Activated naive CD4-positive, alpha-beta T cell treated with Interleukin-2 at 50 U/mL for 16 hours (primary cell): ENCODE measurements at places on chromosomes 16 and 17.

DNA sequence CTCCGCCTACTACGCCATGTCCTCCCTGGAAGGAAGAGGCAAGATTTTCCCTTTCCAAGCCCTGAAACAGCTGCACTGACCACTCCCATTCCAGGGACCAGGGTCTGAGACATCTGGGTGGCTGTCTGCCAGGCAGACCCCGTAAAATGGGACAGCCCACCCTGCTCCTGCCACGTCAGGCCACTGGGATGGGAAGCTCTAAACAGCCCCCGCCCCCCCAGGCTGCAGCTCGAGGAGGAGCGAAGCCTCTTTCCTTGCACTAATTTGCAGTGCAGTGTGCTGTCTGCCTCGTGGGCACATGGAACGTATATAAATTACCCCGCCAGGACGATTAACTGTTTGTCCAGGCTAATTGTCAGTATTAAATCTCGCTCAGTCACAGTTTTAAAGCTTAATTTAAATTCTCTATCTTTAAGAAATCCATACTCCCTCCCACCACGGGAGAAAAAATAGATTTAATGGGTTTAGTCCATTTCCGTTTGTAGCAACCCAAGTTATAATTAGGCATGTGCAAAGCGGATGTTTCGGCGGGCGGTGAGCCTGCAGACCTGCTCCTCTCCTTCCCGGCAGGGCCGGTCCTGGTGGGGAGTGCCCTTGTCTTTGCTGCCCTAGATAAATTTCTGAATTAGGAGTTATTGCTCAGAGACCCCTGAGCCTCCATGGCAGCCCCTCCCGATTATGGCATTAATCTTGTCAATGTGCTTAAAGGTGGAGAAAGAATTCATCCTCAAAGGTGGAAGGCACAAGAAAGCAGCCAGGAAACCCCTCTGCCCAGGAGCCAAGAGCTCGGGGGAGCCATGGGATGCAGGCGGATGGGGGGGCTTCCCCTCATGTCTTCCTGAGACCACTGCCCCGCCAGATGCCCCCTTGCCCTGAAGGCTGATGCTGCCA, 268.0 kb upstream of the TNRC6C start:
- DNase-seq = no peak

- DNase-seq = peak; percentile 61
These were observed 23.0 kb downstream of the NSMCE1 start for GRCh38 chr16:27245276-27246172.

GRCh38 chr17:65556910-65557348, 4.5 kb downstream of the AXIN2 start:
- DNase-seq = no peak

DNA sequence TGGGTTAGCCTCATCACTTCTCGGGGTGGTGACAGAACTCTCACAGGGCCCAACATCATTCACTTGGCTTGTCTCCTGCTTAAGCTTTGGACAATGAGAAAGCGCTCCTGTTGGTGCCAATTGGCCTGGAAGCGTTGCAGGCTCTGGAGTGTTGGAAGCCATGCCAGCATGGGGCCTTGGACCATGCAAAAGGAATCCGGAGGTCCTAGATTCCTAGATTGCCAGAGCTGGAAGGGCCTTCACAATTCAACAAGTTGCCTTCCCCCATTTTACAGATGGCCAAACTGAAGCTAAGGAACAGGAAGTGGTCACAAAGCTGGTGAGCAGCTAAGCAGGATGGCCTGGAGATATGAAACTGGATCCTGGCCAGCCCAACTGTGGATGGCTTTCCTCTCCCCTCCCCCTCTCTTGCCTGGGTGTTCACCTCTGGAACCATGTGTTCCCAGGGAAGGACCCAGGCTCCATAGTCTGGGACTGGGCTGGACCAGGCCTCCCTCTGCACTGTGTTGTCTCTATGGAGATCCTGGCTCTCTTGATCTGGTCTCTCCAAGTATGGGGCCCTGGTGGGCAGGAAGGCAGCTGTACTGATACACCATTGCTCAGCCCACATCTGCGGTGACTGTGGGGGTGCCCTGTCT, 6.0 kb upstream of the IGFBP4 start:
- DNase-seq = no peak

DNA sequence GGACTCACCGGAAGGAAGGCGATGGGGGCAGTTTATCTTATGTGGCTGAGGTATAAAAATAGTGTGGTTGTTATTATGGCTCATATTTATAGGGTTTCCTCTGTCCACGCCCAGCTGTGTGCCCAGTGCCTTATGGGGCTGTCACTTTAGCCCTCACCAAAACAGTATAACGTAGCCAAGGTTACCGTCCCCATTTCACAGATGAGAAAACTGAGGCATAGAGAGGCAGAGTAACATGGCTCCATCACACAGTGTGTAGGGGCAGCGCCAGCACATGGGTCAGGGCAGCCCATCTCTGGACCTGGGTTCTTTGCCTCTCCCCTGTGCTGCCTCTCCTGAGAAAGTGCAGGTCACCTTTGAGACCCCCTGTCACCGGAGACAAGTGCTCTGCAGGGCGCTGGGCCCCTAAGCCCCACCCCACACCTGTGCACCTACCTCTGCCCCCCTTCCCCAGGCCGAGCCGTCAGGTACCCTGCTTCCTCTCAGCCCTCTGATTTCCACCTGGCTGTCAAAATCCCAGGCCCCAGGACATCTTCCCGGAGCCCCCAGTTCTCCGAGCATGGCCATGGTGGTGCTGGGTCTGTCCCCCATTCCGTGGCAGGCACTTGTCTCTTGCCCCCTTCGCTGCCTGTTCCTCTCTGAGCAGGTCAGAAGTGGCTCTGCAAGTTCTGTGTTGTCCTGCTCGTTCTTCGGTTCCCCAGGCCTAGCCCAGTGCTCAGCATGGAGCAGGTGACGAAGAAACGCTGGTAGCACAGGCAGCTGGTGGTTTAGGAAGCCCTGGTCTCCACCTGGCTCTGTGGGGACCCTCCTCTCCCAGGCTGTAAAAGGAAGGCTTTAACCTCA, 7.2 kb downstream of the KIAA0513 start:
- no peak for DNase-seq

DNA sequence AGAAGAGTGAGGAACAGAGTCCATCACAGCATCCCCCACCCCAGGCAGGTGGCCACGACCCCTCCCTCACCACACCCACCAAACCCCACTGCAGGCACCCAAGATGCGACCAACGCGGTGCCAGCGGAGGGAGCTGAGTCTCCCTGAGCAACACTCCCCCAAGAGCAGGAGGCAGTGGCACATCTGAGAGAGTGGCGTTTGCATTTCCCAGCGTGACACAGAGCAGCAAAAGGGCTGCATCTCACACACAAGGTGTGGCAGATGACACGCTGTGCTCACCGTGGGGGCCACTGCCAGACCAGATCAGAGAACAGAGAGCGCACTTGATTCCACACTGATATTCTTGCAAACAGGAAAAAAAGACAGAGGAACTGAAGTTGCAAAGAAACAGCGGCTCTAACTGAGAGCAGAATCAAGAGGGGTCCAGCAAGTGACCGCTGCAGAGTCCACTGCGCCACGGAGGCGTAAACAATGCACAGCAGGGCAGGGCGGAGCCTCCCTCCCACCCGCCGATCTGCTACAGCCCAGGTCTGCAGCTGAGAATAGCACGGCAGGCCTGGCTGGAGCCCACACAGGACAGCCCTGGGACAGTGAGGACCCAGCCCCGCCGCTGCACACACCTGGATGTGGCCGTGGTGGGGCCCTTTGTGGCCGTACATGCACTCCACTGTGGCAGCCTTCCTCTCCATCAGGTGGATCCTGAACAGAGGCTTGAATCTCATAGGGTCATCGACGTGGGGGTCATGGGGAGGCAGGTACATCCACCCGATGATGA, 26.0 kb upstream of the C16orf95 start:
- DNase-seq = no peak

DNA sequence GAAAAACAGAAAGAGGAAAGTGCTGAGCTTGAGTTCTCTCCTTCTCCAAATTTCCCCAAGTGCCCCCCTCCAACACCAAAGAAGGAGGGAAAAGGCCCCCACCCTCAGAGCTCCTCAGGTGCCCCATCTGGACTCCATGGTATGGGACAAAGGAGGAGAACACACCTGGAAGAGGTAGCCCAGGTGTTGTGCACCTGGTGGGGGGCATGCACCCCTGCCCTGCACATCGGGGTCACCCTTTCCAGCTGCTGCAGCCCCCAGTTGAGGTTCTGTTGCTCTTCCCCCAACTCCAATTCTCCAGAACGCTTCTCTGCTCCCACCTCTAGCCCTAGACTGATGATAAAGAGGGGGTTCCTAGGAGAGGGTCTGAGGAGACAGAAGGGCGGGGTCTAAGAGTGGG, 3.0 kb upstream of the COL1A1 start:
- DNase-seq = no peak

GRCh38 chr16:58495521-58496331, 4.2 kb upstream of the NDRG4 start:
- DNase-seq = no peak

DNA sequence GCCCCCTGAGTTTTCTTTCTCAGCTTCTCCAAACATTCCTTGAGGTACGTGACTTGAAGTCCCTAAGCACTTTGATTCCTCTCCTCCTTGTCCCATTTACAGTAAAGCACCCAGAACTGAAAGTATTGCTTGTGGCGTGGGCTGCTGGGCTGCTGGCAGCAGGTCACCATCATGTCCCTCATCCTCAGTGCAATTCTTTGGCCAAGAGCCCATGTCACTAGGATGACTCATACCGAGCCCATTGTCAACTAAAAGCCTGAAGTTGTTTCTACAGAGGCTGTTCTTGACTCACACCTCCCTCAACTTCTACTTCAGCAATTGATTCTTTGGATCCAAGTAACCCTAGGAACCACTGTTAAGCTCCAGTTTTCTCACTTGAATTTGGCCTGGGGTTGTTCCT, 54.3 kb downstream of the KPNA2 start:
- DNase-seq = no peak

GRCh38 chr16:86664522-86665318, 86.4 kb downstream of the FOXL1 start:
- DNase-seq = peak; percentile 51

DNA sequence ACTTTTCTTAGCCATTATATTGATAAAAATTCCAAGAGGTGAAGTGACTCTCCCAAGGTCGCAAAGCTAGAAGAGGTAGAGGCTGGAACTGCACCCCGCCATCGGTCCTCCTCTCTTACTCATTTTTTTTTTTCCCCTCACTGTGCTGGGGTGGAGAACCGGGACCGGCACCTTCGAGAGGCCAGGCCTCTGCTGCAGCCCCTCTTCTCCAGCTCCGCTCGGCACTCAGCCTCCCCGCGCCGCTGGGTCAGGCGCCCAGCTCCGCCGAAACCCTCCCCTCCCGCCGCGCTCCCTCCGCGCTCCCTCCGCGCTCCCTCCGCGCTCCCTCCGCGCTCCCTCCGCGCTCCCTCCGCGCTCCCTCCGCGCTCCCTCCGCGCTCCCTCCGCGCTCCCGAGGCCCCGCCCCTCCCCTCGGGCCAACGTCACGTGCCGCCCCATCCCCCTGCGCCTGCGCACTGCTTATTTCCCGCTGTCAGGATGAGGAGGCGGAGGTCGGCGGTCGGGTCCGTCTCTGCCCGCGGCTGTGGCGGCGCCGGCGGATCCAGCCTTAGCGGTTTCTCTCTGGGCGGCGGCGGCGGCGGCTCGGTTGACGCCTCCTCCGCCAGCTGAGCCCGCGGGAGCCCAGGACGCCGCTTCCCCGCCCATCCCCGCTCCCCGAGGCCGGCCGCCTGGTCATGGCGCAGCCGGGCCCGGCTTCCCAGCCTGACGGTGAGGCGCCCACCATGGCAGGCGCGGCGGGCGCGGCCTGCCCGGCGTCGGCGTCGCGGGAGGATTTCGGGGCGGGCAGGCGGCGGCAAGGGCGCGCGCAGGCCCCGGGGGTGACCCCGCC, at the start of gene RABEP1:
RABEP1 (plus strand) TSS at position 471 of the 828 bp plus-strand sequence; CDS start at position 674, 203 bp downstream.
- peak; percentile 92 for DNase-seq

- DNase-seq = no peak
These were observed 139.8 kb upstream of the ELAC2 start for GRCh38 chr17:13157656-13158055.

GRCh38 chr17:17343160-17343735, 40.1 kb downstream of the NT5M start:
- no peak for DNase-seq
